ENCODE measurements at places on chromosomes 5 and 9. TPM values are rescaled to one million over a fixed set of nuclear protein-coding genes. Genes with fewer than 3 reads are reported as not detected.

HAPLN1 gene
- 0.34 TPM for total RNA-seq

DMRT3 gene
- total RNA-seq: not detected

STC2 gene
- total RNA-seq: 161 TPM

ADGRV1 gene
- not detected for total RNA-seq
